ENCODE measurements at places on chromosomes 12 and 14.

DNA sequence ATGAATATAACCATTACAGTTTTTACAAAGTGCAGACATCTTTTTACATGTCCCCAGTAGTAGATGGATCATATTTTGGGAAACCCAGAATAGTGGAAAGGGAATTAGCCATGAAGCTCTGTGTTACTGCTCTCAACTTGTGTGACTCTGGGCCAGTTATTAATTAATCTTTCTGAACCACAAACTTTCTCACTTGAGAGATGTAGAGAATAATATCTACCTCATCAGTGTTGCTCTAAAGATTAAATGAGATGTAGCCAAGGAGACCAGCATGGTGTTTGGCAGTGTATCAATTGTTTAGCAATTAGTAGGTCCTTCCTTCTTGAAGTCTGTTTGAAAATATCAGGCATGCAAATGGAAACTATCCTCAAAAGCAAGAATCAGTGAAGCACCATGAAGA, 169.2 kb downstream of the TMTC2 start:
- no peak for DNase-seq

DNA sequence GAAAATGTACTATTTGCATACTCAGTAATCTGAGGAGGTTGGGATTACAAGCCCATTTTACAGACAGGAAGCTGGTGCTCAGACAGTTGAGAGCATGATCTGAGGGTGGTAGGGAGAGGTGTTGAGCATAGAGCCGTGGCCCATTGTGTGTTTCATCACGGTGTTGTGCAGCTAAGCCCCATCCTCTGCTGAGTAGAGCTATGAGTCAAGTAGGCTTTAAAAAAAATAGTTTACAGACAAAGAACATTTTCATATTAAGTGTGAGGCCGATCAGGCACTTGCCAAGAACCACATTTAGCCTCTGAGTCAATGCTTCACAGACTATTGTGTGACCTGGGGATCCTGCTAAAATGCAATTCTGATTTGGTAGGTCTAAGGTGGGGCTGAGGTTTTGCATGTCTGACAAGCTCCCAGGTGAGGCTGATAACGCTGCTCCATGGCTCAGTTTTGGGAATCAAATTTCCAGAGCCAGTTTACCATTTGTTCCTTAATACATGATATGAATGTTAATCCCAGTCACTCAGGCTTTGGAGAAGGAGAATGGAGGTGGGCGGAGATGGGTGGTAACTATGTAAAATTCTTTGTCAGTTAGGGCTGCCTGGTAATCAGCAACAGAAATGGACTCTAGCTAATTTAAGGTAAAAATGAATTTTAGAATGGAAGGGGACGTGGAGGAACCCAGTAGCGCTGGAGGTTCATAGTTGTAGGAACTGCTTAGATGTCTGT, 22.2 kb downstream of the ZNF664 start:
- no peak for DNase-seq

DNA sequence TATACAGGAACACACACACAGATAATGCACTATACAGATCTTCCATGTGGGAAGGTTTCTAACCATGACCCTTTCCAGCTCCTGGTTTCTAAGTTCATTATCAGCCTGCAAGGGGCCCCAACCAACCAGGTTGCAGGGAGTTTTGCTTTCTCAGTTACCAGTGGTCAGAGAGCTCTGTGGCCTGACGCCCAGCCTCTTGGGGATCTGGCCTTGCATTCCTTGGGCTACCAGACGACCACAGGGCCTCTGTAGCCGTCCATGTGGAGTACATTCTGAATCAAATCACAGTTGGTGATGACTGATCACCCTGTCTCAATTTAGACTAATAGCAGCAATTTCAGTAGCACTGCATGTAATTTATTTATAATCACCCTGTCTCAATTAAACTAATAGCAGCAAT, 47.5 kb downstream of the PAH start:
- no peak for DNase-seq

DNA sequence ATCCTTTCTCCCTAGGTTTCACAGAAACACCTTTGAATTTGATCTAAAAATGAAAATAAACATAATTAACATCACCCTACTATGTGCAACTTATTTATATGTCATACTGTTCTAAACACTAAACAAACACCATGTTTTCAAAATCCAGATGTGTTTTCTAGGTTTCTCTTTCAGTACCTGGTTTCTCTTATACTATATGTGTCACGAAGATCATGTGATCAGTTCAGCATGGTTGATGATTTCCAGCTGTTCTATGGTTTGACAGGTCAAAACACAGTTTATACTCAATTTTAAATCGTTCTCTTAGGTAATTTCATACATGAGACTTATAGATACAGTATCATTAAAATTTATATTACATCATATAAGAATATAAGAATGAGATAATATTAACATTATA, 373.1 kb downstream of the SOX5 start:
- no peak for DNase-seq

- DNase-seq, result peak; percentile 69
These were observed 40.3 kb downstream of the MAP1LC3B2 start for GRCh38 chr12:116599285-116600136.

GRCh38 chr12:51320695-51321320, 3.2 kb downstream of the BIN2 start:
- DNase-seq, result peak; percentile 8

- no peak for DNase-seq
These were observed 37.5 kb downstream of the CHST11 start for GRCh38 chr12:104494137-104494792.

GRCh38 chr14:38199739-38200138, 8.0 kb upstream of the SSTR1 start:
- DNase-seq, result no peak

GRCh38 chr14:85273099-85273677, 256.8 kb upstream of the FLRT2 start:
- no peak for DNase-seq

GRCh38 chr12:67137256-67137655, 131.9 kb upstream of the CAND1 start:
- DNase-seq, result no peak

GRCh38 chr12:96219700-96220206, 25.6 kb downstream of the ELK3 start:
- no peak for DNase-seq

GRCh38 chr12:69008520-69008919, 75.5 kb upstream of the CPM start:
- no peak for DNase-seq

GRCh38 chr12:50725011-50725942, 38.6 kb upstream of the ATF1 start:
- no peak for DNase-seq

DNA sequence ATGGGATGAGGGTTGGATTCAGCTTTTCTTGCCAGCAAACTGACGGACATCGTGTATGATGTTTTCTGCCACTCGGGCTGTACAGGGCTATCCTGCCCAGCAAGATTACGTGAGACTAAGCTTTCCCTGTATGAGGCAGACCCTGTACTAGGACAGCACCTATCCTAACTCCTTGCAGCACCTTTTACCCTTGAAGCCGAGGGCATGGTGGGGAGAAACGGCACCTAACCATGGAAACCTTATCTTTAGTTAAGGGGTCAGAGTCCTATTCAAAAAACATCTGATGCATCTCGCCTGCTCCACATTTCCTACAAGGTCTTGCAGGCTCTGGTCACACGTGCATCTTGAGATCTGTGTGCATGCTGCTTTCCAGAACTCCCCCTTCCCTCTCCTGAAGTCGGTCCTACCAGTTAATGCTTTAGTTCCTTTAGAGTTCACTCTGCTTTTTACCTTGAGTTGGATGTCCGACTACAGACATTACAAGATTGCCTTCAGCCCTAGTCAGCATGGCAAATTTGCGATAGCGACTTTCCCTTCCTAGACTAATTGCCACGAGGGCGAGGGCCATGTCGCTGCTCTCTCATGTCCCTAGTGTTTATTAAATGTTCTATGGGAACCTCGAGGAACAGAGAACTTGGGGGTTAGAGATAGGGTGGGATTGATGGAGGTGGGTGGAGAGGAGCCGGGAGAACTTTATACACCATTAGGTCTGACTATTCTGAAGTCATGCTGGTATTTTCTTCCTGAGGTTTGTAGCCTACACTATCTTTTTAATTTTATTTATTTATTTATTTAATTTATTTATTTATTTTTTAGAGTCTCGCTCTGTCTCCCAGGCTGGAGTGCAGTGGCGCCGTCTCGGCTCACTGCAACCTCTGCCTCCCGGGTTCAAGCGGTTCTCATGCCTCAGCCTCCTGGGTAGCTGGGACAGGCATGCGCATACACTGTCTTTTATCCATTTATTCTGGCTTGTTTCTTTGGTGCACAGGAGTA, 6.6 kb downstream of the RAN start:
- peak; percentile 9 for DNase-seq

DNA sequence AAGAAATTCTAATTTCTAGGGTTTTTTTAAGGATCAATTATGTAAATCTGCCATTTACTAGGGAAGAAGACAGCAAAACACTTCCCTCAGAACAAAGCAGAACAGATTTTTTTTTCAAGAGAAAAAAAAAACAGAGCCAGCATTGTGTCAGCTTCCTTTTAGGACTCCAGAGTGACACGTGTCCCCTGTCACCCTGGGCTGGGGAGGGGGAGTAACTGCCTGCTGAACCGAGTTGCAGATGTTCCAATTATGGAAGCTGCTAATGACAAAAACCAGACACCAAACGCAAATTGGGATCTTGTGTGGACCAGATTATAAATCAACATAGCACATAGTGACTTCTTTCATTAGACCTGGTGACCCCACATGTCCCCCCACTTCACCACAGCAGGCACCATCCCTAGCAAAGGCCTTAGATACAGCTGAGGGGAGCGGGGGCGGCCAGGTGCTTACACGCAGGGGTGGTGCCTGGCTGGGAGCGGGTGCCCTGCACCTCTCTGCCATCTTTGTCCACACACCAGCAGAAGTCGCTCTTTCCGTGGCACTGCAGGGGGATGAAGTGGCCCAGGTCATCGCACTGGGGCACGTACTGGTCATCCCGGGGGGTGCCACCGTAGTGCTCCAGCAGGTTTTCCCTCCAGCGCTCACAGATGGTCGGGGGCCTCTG, 25.4 kb downstream of the RTRAF start:
- no peak for DNase-seq

GRCh38 chr12:26292596-26292995, 97.2 kb downstream of the SSPN start:
- no peak for DNase-seq

DNA sequence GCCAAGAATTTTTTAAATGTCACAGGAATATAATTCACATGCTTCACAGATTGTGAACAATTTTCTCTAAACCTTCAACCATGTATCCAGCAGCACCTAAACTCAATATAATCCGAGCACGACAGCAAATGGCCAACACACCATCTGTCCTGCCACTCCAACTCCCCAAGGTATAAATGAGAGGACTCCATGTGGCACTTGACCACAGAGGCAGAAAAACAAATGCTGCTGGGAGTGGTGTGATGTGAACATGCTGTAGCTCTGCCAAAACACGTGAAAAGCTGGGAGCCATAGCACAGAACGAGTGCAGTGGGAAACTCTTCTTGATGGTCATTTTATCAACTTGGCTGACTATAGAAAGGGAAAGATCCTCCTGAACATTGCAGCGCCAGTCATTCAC, 70.9 kb downstream of the LLPH start:
- DNase-seq, result no peak

- DNase-seq, result no peak
These were observed 191.4 kb downstream of the CACNA1C start for GRCh38 chr12:2244013-2244861.

DNA sequence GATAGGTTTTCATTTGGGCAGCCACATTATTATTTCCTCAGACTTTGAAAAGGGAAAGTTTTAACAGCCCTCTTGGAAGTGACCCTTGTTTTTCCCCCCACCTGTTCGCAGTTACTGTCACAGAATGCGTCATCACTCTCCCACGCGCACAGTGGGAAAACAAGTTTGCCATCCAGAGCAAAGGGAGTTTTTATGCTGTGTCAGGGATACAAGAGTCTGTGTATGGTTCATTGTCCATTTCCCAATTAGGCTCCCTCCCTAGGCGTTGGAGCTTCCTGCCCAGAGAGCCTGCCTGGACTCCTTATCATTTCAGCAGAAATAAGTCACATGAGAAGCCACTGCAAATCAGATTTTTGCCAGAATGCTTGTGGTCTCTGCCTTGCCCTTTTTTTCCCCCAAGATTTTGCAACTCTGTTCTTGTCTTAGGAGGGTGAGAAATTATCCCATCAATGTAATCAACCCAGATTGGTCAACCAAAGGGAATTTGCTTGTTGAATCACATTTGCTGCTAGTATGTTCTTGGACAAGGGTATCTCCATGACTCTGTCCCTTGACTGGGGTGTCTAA, 104.1 kb downstream of the IGF1 start:
- no peak for DNase-seq

DNA sequence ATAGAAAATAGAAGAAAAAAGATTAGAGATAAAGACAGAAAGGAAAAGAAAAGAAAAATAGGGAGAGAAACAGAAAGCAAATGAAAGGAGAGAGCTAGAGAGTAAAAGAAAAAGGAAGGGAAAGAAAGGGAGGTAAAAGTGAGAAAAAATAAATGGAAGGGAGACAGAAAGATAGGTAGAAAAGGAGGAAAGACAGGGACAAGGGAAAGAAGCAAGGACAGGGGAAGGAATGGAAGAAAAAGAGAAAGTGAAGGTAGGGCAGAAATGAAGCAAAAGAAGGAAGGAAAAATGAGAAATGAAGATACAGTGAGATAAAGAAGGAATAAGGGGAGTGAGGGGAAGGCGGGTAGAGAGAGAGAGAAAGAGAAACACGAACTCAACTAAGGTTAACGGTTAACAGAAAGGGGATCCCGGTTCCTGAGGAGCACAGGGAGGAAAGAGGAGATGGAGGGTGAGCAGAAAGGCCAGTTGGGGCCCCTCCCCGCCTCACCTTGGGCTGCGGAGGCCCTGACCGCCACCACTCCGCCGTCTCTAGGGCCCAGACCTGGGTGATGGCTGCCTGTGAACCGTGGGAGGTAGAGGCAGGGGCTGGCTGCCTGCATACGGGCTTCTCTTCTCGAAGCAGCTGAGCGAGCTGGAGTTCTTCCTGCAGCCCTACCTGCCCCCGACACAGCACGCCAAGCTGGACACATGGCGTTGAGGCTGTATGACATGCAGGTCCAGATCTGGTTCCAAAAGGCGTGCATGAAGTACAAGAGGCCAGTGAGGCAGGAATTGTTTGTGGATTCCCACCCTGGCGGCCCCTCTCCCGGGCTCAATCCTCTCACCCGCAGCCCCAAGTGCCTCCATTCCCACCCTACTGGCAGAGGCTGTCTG, 59.5 kb downstream of the SMUG1 start:
- no peak for DNase-seq

DNA sequence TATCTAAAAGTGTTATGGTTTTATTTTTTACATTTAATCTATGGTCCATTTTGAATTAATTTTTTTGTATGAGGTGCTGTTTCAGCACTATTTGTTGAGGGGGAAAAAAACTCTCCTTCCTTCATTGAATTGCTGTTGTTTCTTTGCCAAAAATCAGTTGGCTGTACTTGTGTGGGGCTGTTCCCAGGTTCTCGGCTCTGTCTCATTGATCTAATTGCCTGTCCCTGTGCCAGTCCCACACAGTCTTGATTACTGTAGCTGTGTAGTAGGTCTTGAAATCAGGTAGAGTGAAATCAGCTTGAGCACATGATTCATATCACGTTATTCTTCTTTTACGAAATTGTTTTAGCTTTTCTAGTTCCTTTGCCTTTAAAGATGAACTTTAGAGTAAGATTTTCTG, 109.7 kb downstream of the ADGRD1 start:
- DNase-seq, result no peak

- no peak for DNase-seq
These were observed 355.0 kb downstream of the ETNK1 start for GRCh38 chr12:22979854-22980469.

Data from erythroblast (primary cell).